Anterior cingulate cortex (tissue), 58 donors: ENCODE measurements at places on chromosomes 16 and 17.

DNA sequence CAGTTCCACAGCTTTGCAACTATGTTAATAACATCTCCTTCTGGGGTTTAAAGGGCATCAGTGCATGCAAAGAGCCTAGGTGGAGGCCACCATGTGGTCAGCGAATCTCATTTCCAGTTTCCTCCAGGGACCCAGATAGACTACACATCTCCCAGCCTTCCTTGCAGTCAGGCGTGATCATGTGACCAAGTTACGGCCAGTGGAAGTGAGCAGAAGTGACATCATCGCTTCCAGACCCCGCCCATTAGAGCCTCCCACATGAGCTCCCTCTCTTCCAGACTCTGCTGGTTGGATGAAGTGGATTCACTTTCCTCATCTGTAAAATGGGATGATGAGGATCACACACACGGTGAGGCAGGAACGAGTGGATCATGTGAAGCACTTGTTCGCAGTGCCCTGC is 27.4 kb upstream of the KDM8 start:
- DNase-seq: no peak

DNA sequence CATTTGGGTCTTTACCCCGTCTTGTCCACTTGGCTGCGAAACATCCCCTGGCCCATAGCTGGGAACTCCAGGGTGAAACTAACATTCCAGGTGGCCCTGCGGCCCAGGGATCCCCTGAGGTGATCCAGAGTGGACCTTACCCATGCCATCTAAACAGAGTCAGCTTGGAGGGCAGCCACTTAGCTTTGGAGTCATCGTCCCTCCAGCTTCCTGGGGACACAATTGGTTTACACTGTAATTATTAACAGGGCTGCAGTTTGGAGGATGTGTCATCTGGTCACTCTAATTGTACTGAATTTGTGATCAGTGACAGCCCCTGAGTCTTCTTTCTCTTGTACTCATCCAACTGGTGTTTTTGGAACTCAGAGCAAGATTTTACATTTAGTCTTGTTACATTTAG is 149.9 kb downstream of the ENGASE start:
- no peak for DNase-seq

- peak; percentile 47 for DNase-seq
Observed at GRCh38 chr17:10127819-10128425, 70.5 kb downstream of the GAS7 start.

DNA sequence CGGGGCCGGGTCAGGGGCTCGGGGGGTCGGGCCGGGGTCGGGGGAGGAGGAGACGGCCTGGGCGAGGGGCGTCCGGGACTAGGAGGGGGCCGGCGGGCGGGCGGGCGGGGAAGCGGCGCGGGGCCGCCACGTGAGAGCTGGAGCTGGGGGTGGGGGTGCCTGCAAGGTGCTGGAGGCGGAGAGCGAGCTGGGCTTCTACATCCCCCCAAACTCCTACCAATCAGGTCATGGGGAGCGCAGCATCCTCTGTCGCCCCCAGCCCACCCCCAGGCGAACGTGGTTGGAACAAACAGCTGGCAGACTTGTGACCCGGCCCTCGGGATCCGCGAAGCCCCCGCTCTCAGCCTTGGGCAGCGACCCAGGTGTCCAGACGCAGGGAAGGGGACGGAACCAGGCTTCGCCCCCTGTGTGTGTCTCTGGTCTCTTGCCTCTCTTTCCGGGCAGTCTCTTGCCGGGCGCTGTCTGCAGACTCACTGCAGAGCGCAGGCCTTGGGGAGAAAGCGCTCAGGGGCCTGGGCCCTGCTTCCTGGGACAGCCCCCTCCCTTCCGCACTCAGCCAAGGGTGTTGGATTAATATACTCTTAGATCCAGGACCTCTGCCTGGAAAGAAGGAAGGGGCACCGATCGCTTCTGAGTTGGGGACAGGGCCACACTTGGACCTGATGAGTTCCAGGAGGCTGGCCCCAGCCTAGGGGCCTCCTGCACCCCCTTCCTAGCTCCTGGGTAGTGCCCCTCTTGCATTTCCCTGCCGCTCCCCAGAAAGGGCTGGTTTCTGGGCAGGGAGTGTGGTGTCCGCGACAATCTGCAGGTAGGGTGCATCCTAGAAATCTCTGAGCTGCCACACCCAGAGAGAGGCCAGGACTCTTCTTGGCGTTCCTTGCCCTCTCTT is 722 bp downstream of the RASL10B start:
- no peak for DNase-seq

DNA sequence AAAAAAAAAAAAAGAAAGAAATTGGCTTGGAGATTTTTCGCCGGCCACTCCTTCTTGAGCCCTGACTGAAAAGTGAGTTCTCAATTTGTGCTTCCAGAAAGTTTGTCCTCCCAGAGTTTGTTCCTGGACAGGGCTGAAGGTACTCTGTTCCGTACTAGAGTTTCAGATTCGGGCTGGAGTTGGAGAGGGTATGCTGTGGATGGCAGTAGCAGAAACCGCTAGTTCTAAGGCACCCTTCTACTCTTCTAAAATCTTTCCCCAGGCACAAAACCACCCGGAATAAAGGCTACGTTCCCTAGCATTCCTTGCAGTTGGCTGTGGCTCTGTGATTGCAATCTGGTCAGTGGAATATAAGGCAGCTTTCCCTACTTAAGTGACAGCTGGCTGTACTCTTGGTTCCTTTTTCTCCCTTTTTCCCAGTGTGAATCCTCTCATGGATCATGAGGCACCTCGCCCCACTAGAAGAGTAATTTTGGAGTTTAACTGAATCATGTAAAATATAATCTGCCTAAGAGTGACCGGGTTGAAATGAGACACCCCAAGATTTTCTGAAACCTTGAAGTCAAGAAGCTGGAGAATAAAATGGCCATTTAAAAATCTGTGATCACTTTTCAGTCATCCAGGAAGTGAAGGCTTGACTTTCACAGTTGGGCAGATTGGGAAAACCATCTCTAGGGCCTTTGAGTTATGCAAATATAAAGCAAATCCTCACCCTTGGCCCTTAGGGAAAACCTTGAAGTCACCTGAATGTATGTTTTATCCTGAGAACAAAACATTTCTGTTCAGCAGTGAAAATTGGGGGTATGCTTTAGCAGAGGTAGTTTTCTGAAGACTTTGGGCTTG is 901 bp upstream of the HEATR6 start:
- no peak for DNase-seq

DNA sequence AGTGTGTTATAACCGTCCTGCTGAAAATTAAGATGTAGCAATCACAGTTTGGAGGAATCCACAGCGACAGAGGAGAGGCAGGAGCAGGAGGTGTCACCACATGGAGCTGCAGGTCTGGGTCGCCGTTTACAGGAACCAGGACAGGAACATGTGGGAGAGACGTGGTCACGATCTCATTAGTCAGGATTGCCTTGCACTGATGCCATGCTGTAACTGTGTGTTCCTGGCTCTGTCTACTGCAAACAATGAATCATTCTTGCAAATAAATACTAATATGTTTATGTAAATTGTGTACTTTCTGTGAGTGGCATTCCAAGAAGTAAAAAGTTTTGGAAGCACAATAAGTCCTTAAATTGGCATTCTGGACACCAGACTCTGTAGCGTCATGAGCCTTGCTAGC is 271.8 kb downstream of the CPPED1 start:
- no peak for DNase-seq

- DNase-seq: no peak
Observed at GRCh38 chr16:58820411-58820810, 86.3 kb upstream of the GOT2 start.

GRCh38 chr16:85393674-85394451 is 219.3 kb upstream of the GSE1 start:
- DNase-seq: no peak

- DNase-seq: peak; percentile 41
Observed at GRCh38 chr17:49851387-49852291, 3.8 kb upstream of the TAC4 start.

DNA sequence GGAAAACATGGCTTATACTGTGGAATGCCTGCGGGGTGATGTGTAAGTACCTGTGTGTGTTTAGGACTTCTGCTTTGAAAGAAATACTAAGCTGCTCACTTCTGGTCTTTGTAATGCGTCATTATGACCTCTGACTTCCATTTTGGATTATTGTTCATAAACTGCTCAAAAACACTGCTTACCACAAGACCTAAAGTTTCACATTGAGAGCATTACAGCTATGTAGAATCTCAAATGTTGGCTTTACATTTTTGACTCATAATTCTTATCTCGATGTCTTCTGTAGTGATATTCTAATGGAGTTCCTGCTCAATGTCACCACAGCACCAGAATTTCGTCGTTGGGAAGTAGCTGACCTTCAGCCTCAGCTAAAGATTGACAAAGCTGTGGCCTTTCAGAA is 9.3 kb downstream of the UQCRC2 start:
- no peak for DNase-seq

DNA sequence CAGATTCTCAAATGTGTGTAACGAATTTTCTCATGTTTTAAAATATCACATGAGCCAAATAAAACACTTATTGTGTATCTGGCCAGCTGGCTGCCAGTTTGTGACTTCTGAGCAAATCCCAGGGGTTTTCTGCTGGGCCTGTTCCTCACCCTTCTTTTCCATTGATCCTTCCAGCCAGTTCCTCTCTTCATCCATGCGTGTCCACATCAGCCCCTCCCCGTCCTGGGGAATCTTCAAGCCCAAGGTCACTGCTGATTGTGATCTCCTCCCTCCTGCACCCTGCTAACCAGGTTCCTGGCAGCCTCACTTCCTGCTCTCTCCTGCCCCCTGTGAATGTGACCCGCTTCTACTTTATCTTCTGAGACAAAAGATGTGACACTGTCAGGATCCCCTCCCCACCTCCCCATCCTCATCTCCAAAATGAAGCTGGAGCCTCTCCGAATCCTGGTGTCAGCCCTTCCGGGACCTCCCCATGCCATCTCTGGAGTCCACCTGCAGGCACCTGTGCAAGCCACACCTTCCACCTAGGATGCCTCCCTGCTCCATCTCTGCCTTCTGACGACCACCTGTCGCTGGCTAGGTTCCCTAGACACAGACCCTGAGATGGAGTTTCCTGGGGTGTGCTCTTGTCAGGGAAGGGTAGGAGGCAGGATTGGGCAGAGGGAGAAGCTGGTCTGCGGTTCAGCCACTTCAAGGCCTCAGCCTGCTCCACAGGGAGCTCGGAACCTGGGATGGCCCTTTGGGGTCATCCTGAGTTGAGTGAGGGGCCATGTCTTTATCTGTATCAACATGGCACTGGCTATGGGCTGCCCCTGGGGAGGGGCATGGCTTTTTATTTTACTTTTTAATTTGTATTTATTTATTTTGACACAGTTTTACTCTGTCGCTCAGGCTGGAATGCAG is 205.1 kb downstream of the KATNIP start:
- no peak for DNase-seq

- DNase-seq: no peak
Observed at GRCh38 chr16:82265809-82266208, 95.8 kb upstream of the MPHOSPH6 start.

DNA sequence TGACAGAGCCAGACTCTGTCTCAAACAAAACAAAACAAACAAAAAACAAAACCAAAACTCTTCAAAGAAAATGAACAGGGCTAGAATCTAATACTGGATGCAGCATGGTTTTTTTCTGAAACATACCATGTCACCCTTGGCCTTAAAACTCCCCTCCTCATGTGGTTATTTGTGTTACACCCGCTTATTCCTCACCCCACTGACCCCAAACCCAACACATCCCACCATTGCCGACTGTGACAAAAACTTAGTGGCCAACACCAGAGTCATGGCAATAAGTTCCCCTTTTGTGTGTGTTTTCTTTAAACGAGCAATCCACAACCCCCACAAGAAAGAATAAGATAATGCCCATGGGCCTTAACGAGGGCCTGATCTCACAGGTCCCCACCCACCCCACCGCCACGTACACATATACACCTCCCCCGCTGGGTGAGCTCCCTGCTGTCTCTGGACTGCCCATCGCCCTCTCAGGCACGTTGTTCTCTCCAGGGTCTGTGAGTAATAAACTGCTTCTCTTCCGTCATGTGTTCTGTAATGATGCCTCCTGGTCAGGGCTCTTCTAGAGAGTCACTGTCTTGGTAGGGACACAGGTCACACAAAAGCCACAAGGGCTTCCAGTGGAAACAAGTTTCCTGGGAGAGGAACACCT is 16.8 kb upstream of the ENGASE start:
- no peak for DNase-seq

DNA sequence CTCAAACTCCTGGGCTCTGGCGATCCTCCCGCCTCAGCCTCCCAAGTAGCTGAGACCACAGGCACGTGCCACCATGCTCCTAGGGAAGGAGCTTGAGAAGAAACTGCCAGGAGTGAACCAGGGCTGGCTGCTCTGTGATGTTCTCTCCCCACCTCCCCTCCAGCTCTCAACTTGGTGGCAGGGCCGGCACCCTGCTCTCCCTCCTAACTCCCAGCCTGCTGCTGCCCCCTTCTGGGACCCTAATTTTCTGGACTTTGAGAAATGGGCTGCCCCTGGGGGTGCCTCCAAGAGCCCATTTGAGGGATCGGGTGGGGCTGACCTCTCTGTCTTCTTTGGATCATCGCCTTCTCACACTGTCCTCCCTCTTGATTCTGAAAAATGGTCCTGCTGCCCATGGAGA is 14.9 kb upstream of the STAT3 start:
- DNase-seq: no peak

GRCh38 chr17:80358861-80359260 is 56.1 kb upstream of the ENDOV start:
- no peak for DNase-seq

GRCh38 chr17:21269394-21269793 is 15.1 kb upstream of the MAP2K3 start:
- no peak for DNase-seq

DNA sequence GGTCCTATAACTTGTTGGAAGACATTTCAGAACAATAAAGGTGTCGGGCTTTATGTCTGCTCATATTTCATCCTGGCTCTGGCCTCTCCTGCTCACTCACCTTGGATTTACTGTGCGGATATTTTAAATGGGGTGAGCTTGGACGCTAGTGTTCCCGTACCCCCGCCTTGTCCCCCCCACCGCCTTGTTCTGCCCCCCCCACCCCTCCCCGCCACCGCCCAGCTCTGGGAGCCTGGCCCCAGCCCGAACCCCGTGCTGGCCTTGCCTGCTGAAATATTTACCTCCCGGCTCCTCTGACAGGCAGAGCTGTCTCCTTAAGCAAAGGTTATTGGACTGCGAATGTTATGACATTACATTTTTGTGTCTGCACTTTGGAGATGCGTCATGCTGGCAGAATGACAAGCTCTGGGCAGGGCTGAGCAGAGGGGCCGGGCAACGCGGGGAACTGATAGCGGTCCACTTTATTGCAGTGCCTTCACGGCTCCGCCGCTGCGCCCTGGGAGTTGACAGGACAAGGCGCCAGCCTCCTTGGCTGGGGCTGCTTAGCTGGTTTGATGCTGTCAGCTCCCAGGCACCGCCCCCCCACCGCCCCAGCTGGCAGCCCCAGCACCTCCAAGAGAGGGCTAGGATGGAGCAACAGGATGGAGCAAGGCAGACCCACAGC is 222.5 kb upstream of the GSE1 start:
- no peak for DNase-seq

GRCh38 chr17:81330884-81331245 is 35.8 kb upstream of the SLC38A10 start:
- DNase-seq: no peak

- DNase-seq: no peak
Observed at GRCh38 chr17:65780111-65780510, 218.7 kb upstream of the AXIN2 start.

DNA sequence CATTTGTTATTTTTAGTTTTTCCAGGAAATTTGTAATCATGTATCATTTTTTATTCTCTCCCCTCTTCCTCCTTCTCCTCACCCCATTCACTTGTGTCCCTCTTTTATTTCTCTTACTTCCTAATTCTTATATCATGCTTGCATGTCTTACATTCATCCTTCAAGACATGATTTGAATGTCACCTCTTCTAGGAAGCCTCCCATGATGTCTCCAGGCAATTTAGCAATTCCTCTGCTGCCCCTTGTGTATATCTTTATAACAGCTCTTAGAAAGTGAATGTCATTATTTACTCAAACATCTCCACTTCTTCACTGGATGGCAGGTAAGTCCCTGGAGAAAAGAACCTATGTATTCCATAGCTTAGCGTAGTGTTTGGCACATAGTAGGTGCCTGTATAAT is 7.8 kb downstream of the HNF1B start:
- DNase-seq: no peak
